MG63 (cell line): ENCODE measurements at places on chromosomes 16 and 17. TPM values are rescaled to one million over a fixed set of nuclear protein-coding genes. Genes with fewer than 3 reads are reported as not detected.

Gene ZG16
- total RNA-seq, result not detected in 2 replicates

Gene MYH3
- 0.02 and 1.2 TPM in 2 replicates for total RNA-seq

Gene IFI35
- total RNA-seq, result 10.7 and 26.8 TPM in 2 replicates

Gene SYT17
- total RNA-seq, result not detected in 2 replicates

Gene ZNF287
- total RNA-seq, result 2.2 and 21.7 TPM in 2 replicates

Gene SMCR8
- total RNA-seq, result 2.6 and 5.2 TPM in 2 replicates

Gene KRT14
- total RNA-seq, result 6.1 and 7.9 TPM in 2 replicates

Gene CCL13
- total RNA-seq, result not detected in 2 replicates

Gene CTF1
- not detected in 2 replicates for total RNA-seq

- DNase-seq, result no peak
Observed at GRCh38 chr16:88350922-88351321, 31.8 kb upstream of the ZNF469 start.

- peak; percentile 23 for DNase-seq
Observed at GRCh38 chr16:17389384-17389783, 81.4 kb downstream of the XYLT1 start.

DNA sequence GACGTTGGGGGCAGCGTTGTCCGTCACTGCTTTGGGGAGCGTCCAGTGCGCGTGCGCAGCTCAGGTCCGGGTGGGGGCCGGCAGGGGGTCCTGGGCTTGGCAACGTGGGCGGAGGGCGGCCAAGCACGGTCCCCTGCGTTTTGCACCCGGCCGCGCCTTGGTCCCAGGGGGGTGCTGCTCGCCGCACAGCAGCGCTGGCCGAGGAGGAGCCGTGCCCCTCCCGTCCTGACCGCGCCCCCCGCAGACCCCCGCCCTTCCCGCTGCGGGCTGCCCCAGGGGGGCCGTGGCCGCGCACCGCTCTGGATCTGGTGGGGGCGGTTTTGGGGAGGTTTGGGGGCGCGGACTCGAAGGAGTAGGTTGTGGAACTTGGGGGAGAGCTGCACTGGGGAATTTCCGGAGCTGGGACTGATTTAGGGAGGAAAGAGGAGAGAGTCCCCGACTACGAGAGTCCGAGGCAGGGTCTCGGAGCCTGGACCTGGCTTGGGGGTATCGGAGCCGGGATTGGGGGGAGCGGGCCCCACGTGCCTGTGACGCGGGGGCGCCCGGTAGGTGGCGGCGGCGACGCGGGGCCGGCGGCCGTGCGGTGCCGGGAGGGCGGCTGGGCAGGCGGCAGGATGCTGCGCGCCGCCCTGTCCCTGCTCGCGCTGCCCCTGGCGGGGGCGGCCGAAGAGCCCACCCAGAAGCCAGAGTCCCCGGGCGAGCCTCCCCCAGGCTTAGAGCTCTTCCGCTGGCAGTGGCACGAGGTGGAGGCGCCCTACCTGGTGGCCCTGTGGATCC lies at the start of gene SLC9A5:
SLC9A5 (plus strand) TSS at position 579 of the 777 bp plus-strand sequence; CDS start at position 615, 36 bp downstream.
- no peak for DNase-seq

DNA sequence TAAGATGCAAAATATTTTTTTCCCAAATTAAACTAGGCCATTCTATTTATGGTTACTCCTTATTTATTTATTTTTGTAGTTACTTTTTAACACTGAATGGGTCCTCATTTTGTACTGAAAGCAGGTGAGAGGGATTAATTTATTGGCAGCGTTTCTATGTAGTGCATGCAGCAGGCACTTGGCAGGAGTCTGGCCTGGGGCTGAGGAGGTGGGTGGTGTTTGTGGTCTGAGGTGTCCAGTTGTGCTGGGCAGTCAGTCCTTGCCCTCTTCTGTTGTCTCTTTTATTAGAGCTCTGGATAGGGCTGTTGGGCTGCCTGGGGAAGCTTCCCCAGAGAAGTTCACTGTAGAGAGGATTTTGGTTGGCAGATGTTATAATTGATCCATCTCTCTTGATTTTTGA lies 12.7 kb downstream of the SEC14L1 start:
- peak; percentile 87 for DNase-seq

DNA sequence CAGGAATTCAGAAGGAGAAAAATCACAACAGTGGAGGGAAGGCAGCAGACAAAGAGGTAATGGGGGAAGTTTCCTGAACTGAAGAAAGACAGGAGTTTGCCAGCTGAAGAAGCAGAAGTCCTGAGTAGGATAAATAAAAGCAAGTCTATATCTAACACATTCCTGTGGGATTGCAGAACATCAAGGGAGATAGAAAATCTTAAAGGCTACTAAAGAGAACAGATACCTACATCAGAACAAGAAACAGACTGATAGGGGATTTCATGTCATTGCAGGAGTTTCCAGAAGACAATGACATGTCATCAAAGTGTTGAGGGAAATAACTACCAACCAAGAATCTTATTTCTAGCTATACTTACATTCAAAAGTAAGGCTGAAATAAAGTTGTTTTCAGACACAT lies 21.3 kb upstream of the CRYBA1 start:
- no peak for DNase-seq

DNA sequence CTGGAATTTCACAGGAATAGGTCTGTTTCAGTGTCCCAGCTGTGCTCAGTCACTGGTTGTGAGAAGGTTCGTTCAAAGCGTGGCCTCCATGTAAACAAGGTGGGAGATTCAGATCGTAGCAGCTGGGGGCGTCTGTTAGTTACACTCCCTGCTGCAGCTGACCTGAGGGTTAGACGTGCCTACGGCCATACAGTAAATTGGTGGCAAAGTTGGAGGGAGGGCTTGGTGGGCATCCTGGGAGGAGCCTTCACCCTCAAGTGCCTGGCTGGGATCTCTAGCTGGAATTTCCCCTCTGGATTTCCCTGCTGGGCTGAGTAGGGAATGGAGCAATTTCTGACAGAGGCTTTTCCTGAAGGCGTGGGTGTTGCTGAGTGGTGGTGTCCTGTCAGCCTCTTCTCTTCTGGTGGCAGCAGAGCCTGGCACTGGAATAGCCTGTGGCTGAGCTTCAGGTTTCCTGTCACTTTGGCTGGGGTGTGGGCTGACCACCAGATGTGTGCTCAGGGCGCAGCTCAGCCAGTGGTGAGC lies 6.4 kb downstream of the FCSK start:
- DNase-seq, result no peak

DNA sequence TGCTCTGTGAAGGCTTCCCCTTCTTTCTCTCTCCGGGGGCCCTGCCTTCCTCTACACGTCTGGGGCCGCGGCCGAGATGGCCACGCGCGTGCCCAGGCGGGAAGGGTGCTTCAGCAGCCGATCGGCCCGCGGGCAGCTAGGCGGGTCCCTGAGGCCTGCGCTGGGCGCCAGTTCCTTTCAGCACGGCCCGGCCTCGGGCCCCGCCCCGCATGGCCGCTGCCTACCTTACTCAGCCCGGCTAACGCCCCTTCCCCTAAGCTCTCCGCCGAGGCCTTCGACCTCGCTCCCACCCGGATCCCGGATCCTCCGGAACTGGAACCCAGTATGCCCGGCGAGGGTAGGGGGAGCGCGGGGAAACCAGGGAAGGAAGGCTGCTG lies 335 bp downstream of the TMEM11 start:
- DNase-seq, result peak; percentile 26

DNA sequence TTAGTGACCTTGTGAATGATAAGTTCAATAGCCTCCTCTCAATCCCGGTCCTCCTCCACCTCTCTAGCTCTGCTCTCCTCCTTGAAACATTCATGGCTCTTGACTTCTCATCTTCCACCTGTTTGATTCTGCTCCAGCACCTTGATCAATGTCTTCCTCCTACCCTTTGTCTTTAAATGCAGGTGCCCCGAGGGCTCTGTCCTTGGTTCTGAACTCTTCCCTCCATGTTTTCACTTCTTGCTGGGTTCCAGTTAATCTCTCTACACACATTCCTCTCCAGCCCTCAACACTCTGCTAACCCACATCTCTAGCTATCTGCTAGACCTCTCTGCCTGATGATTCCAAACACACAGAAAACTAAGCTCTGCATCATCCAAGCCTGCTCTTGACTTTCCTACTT lies 13.4 kb downstream of the CD300E start:
- no peak for DNase-seq

DNA sequence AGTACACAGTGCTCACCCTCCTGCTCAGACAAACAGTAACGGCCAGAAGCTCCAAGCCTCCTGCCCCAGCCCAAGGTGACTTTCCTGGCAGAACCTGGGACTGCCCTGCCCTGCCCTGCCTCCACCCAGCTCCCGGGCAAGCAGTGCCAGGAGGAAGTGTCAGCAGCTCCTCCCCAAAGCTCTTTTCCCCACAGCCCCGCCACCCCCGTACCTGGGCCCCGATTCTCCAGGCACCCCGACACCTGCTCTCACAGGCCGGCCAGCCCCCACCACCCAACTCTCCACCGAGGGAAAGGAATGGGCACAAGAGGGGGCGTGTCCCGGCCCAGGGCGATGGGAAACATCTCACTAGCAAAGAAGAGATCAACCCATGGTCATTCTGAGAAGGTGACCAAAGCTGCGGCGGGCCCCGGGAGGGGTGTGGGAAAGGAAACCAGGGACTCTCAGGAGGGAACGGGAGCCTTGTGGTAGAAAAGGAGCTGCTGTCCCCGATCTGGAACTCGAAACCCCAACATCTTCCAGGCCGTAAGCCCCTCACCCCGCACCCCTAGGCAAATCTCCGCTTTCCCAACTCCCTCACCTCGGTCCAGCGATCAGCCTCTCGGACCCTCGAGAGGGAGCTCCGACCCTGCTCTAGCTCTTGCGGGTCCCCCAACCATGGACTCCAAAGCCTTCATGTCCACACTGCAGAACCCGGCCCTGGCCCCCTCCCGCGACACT lies 1.2 kb downstream of the BCAR1 start:
- no peak for DNase-seq

GRCh38 chr16:19808061-19808641 lies 76.5 kb downstream of the GPRC5B start:
- DNase-seq, result no peak

- DNase-seq, result no peak
Observed at GRCh38 chr16:11309895-11310633, 28.9 kb upstream of the PRM1 start.
